ENCODE measurements at places on chromosomes 16 and 17.

- no peak for DNase-seq
These were observed 166.7 kb downstream of the CPPED1 start for GRCh38 chr16:12637002-12637401.

GRCh38 chr16:20851601-20852000 is 45.3 kb downstream of the REXO5 start:
- DNase-seq, result no peak

GRCh38 chr16:71927383-71927782 is 32.1 kb downstream of the IST1 start:
- no peak for DNase-seq

DNA sequence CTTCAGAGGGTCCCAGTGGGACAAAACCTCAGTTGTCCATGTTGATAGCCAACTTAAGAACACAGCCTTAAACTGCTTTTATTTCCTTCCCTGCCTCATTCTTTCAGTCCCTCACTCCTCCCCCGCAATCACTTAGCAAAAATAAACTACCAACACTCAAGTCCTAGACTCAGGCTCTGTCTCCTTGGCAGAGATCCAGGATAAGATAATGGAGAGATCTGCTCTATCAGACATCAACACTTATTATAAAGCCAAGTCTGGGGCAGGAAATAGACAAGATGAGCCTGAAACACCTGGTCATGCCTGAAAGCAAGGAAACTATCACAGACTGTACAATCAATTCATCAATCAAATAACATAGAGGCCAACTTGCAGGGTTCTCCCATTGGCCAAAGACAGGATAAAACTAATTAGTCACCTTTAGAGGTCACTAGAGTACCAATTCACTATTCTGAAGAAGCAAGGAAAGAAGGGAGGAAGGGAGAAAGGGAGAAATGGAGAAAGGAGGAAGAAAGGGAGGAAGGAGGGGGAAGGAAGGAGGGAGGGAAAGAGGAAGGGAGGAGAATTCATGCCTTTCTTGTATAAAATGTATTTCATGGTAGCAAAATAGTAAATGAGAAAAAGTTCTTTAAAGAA is 15.7 kb downstream of the HYDIN start:
- DNase-seq, result peak; percentile 7

- no peak for DNase-seq
These were observed 26.0 kb downstream of the ACSF3 start for GRCh38 chr16:89119661-89120141.

- peak; percentile 68 for DNase-seq
These were observed 6.5 kb downstream of the SCGB1C2 start for GRCh38 chr17:143785-144281.

All from OCI-M1 (cell line).